GM12865 (cell line): ENCODE measurements at places on chromosomes 11 and 22.

GRCh38 chr11:67634366-67635230 is 4.9 kb upstream of the NUDT8 start:
- DNase-seq: no peak

- no peak for DNase-seq
Observed at GRCh38 chr11:61621917-61622585, 41.2 kb upstream of the SYT7 start.

DNA sequence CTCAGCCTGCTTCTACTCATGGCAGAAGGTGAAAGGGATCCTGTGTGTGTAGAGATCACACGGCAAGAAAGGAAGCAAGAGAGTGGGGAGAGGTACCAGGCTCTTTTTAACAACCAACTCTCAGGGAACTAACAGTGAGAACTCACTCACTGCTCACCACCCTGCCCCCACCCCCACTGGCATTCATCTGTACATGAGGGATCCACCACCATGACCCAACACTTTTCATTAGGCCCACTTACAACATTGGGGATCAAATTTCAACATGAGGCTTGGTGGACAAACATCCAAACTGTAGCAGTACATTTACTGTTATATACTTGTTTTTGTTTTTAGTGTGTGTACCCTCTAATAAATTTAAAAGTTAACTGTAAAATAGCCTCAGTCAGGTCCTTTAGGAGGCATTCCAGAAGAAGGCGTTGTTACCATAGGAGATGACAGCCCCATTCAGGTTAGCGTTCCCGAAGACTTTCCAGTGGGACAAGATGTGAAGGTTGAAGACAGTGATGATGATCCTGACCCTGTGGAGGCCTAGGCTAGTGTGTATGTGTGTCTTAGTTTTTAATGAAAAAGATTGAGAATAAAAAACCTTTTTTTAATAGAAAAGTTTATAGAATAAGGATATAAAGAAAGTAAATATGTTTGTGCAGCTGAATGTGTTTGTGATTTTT is 11.3 kb downstream of the CUL5 start:
- no peak for DNase-seq

GRCh38 chr11:43503417-43503816 is 144.7 kb downstream of the TTC17 start:
- no peak for DNase-seq

GRCh38 chr11:86011175-86011574 is 57.7 kb downstream of the PICALM start:
- DNase-seq: no peak

GRCh38 chr11:73155102-73155501 is 13.0 kb upstream of the FCHSD2 start:
- peak; percentile 28 for DNase-seq

GRCh38 chr11:71934213-71934612 is 5.4 kb downstream of the RNF121 start:
- peak; percentile 65 for DNase-seq

GRCh38 chr11:120532832-120533196 is 21.3 kb downstream of the GRIK4 start:
- no peak for DNase-seq
